ENCODE measurements at places on chromosomes 16 and 17.

- DNase-seq = no peak
Observed at GRCh38 chr16:28280881-28281836, 11.2 kb upstream of the SBK1 start.

- no peak for DNase-seq
Observed at GRCh38 chr17:54085934-54086333, 263.2 kb downstream of the KIF2B start.

GRCh38 chr16:53664724-53665345 lies 38.8 kb downstream of the RPGRIP1L start:
- no peak for DNase-seq

GRCh38 chr16:11251525-11252481 lies 4.2 kb downstream of the SOCS1 start:
- no peak for DNase-seq

DNA sequence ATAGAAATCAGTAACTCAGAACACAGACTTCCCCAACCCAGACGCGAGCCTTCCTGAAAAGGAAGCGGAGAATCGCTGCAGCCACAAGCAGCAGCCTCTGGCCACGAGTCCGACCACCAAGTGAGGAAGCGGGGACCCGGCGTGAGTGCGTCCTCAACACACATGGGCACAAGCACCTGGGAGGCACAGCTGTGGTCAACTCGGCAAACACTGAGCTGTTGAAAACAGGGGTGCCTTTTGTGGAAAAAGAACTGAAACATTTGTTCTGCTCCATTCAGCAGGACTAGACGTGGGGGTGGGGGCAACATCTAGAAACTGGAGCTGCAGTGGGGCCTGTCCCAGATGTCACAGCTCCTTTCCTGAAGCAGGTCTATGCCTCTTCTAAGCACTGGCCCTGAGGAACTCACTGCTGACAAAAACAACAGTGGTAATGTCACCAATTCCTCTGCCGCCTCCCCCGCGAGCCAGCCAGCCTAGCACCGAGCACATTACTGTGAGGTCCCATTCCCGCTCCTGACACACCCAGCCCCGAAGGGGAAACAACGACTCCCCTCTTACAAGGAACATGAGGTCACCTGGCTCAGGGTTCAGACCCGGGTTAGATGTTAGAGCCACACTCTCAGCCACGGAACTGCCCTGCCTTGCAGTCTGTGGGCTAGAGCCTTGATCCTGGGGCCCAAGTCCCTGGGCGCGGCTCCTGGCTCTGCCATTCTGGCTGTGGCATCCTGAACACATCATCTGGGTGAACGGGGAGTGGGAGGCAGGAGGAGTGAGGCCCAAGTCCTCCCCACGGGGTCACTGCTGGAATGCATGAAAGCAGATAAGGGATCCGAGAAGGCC lies 29.0 kb downstream of the KDM8 start:
- no peak for DNase-seq

All from GM12891 (cell line).